ENCODE measurements at places on chromosomes 13 and 19. TPM values are rescaled to one million over a fixed set of nuclear protein-coding genes. Genes with fewer than 3 reads are reported as not detected.

DNA sequence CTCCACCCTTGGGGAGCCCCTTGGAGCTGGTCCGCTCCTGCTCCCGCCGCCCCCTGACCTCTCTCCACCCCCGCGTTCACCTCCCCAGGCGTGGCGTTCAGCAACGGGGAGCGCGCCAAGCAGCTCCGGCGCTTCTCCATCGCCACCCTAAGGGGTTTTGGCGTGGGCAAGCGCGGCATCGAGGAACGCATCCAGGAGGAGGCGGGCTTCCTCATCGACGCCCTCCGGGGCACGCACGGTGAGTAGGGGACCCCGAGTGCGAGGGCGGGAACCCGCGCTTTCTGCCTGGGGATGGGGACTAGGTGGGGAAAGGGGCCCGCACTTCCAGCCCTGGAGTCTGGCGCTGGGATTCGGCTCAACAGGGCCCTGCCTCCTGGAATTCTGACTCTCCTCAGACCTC is 1.7 kb downstream of the CYP2A13 start:
- no peak overlapping the region for H3K27ac ChIP-seq
- H3K4me3 ChIP-seq: no peak overlapping the region
- peaks cover 19% of the 10 kb centered on the region for H3K27me3 ChIP-seq
- H3K36me3 ChIP-seq: no peaks in the 10 kb centered on the region
- peaks cover 9% of the 10 kb centered on the region for H3K4me1 ChIP-seq

DNA sequence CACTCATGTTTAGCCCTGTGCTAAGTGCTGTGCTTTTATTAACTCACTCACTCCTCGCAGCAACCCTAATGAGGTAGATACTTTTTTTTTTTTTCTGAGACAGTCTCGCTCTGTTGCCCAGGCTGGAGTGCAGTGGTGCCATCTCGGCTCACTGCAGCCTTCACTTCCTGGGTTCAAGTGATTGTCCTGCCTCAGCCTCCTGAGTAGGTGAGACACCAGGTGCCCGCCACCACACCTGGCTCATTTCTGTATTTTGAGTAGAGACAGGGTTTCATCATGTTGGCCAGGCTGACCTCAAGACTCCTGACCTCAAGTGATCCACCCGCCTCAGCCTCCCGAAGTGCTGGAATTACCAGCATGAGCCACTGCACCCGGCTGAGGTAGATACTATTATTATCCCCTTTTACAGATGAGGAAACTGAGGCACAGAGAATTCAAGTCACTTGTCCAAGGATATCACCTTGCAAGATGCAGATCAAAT is 2.5 kb downstream of the ITPKC start:
- H3K36me3 ChIP-seq: peaks cover 20% of the 10 kb centered on the region
- no peak overlapping the region for H3K27ac ChIP-seq
- no peak overlapping the region for H3K4me3 ChIP-seq
- no peak for DNase-seq

DNA sequence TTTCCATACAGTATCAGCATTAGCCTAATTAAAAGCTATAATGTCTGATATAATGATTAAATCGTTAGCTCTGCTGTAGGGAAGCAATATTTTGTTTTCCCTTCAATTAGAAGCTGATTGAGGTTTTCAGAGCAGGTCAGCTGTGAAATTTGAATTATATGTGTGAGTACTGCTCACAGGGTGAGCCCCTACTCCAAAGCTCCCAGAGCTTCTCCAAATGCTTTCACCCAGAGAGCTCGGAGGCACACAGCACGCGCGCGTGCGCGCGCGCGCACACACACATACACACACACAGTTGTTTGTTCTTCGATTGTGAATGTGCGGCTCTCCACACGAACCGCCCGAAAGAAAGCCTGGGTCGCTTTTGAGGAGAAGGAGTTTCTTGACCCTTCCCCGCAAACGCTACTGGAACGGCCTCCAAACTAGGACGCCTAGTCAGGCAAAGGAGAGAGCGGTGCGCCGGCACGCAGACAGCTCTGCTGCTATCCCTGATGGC is 4.8 kb upstream of the SOX1 start:
- peaks cover 39% of the 10 kb centered on the region for H3K4me1 ChIP-seq
- H3K4me3 ChIP-seq: no peak overlapping the region
- DNase-seq: no peak
- H3K36me3 ChIP-seq: no peaks in the 10 kb centered on the region

DNA sequence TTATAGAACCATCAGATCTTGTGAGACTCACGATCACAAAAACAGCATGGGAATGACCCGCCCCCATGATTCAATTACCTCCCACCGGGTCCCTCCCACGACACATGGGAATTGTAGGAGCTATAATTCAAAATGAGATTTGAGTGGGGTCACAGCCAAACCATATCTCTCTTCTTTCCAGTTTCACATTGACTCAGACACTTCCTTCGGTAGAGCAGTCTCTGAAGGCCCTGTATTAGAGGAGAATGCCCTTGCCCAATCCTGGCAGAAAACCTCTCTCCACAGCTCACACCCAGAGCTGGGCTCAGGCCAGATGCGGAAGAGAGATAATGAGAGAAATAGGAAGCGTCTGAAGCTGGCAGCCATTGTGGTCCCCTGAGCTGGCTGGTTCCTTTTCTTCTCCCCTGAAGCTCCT is 72.4 kb upstream of the CLDN10 start:
- no peak overlapping the region for H3K4me3 ChIP-seq
- no peak overlapping the region for H3K27ac ChIP-seq
- no peaks in the 10 kb centered on the region for H3K36me3 ChIP-seq
- no peak for DNase-seq

- H3K27ac ChIP-seq: no peak overlapping the region
- H3K4me1 ChIP-seq: no peaks in the 10 kb centered on the region
- peaks cover 3% of the 10 kb centered on the region for H3K27me3 ChIP-seq
- no peaks in the 10 kb centered on the region for H3K36me3 ChIP-seq
- H3K4me3 ChIP-seq: no peak overlapping the region
Measured at GRCh38 chr19:18179957-18180356, 6.3 kb downstream of the IFI30 start.

GRCh38 chr13:43171489-43171888 is 148.1 kb downstream of the DNAJC15 start:
- no peak overlapping the region for H3K27ac ChIP-seq
- peaks cover 1% of the 10 kb centered on the region for H3K27me3 ChIP-seq
- no peak for DNase-seq
- H3K4me3 ChIP-seq: no peak overlapping the region

GRCh38 chr13:37598597-37598996 is at the start of gene POSTN:
POSTN (minus strand) TSS chr13:37598768; CDS start chr13:37598726, 42 bp downstream.
- no peak within 1 kb of the TSS for H3K4me3 ChIP-seq
- H3K27me3 ChIP-seq: no peaks in the 10 kb centered on the region
- no peaks in the 10 kb centered on the region for H3K36me3 ChIP-seq

GRCh38 chr13:96849091-96849490 is 145.2 kb downstream of the OXGR1 start:
- peaks cover 7% of the 10 kb centered on the region for H3K4me1 ChIP-seq
- no peak for DNase-seq

- no peak overlapping the region for H3K4me3 ChIP-seq
- peaks cover 12% of the 10 kb centered on the region for H3K27me3 ChIP-seq
- peaks cover 3% of the 10 kb centered on the region for H3K36me3 ChIP-seq
- DNase-seq: no peak
- no peaks in the 10 kb centered on the region for H3K4me1 ChIP-seq
- peak overlapping the region; percentile 77 for H3K27ac ChIP-seq
Measured at GRCh38 chr19:3319643-3320353, 46.6 kb upstream of the NFIC start.

DNA sequence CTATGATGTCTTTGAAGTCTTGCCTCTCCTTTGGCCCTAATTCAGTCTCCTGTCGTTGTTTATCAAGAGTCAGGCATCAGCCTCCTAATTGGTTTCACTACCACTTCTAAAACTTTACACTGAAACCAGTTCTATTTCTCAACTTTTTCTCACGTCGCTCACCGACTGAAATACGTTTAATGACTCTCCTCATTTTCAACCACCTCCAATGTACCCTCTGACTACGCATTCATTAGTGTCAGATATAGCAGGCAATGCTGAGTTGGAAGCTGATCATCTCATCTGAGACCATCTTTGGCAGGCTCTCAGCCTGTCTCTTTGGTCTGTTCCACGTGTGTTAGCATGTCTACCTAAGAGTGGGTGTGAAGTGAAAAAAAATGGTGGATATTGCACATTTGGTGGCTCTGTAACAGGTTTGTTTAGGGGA is 128.1 kb downstream of the KL start:
- peak overlapping the region; percentile 5 for H3K4me3 ChIP-seq
- DNase-seq: no peak
- no peak overlapping the region for H3K27ac ChIP-seq
- peaks cover 33% of the 10 kb centered on the region for H3K36me3 ChIP-seq
- H3K4me1 ChIP-seq: no peaks in the 10 kb centered on the region
- peaks cover 3% of the 10 kb centered on the region for H3K27me3 ChIP-seq

GRCh38 chr13:31798189-31798588 is 58.9 kb downstream of the RXFP2 start:
- peaks cover 21% of the 10 kb centered on the region for H3K4me1 ChIP-seq
- H3K27me3 ChIP-seq: peaks cover 5% of the 10 kb centered on the region
- no peaks in the 10 kb centered on the region for H3K36me3 ChIP-seq
- DNase-seq: no peak
- H3K4me3 ChIP-seq: no peak overlapping the region

GRCh38 chr19:23378948-23379347 is 16.3 kb downstream of the ZNF91 start:
- DNase-seq: no peak
- no peak overlapping the region for H3K4me3 ChIP-seq
- H3K27ac ChIP-seq: no peak overlapping the region
- peaks cover 44% of the 10 kb centered on the region for H3K36me3 ChIP-seq

- H3K4me3 ChIP-seq: no peak overlapping the region
- H3K4me1 ChIP-seq: no peaks in the 10 kb centered on the region
- no peaks in the 10 kb centered on the region for H3K36me3 ChIP-seq
- H3K27ac ChIP-seq: no peak overlapping the region
Measured at GRCh38 chr13:54841682-54842081, 1813.1 kb downstream of the OLFM4 start.

GRCh38 chr19:45336696-45337251 is 3.8 kb upstream of the KLC3 start:
- no peaks in the 10 kb centered on the region for H3K36me3 ChIP-seq
- DNase-seq: no peak
- H3K27ac ChIP-seq: no peak overlapping the region
- no peak overlapping the region for H3K4me3 ChIP-seq
- H3K4me1 ChIP-seq: peaks cover 4% of the 10 kb centered on the region

DNA sequence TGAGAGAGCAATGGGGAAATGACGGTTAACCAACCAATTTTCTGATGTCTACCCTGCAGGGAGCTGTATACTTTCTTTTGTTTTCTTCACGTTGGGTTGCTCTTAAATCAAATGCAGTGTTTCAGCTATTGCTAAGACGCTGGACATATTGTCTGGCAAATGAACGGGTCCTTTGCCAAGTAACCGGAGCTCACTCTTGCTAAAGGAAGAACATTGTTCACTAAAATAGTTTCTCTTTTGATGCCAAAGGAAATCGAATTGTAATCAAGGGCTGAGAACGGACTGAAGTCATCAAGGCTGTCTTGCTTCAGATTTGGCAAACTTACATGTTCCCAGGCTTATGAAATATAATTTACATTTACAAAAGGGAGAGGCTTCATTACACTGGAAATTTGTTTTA is 142.3 kb upstream of the ARGLU1 start:
- no peak for DNase-seq
- no peaks in the 10 kb centered on the region for H3K36me3 ChIP-seq
- H3K27ac ChIP-seq: no peak overlapping the region
- H3K27me3 ChIP-seq: no peaks in the 10 kb centered on the region
- no peak overlapping the region for H3K4me3 ChIP-seq

DNA sequence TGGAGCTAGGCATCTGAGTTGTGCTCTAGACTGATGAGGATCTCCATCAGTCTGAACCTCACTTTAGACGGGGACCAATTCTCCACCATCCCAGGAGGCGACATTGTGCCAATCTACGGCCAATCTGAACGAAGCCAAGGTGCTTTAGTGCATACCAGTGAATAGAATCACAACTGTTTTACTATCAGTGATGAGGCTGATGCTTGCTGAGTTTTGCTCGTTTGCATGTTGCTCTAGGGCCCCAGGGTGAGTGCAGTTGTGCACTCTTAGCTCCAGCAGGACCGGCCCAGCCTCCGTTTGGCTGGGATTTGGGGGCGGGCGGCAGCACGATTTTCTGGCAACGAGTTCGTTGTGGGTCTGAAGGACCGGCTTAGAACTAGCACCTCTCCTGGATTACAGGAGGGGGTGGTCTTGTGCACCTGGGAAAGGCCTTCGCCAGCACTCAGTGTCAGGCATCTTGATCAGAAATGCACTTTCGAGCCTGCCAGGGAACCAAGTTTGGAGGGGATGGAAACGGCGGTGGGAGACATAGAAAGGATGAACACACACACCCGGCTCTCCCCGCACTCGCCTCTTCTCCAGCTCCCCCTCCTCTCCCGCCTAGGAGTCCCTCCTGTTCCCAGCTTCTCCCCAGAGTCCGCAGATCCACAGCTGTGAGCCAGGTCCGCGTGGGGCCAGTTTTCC is 4.4 kb downstream of the GSX1 start:
- H3K4me3 ChIP-seq: no peak overlapping the region
- no peak overlapping the region for H3K27ac ChIP-seq
- no peak for DNase-seq
- H3K27me3 ChIP-seq: peaks cover 19% of the 10 kb centered on the region

GRCh38 chr13:45356966-45357672 is 16.1 kb upstream of the TPT1 start:
- no peak overlapping the region for H3K4me3 ChIP-seq
- DNase-seq: no peak

- no peaks in the 10 kb centered on the region for H3K36me3 ChIP-seq
- H3K27me3 ChIP-seq: no peaks in the 10 kb centered on the region
- H3K4me3 ChIP-seq: no peak overlapping the region
- H3K27ac ChIP-seq: peak overlapping the region; percentile 78
Measured at GRCh38 chr13:73952648-73953047, 181.6 kb downstream of the KLF12 start.

- DNase-seq: no peak
- no peak overlapping the region for H3K27ac ChIP-seq
- no peak overlapping the region for H3K4me3 ChIP-seq
- H3K36me3 ChIP-seq: no peaks in the 10 kb centered on the region
- no peaks in the 10 kb centered on the region for H3K27me3 ChIP-seq
Measured at GRCh38 chr13:113398963-113399754, 35.2 kb upstream of the GRTP1 start.

DNA sequence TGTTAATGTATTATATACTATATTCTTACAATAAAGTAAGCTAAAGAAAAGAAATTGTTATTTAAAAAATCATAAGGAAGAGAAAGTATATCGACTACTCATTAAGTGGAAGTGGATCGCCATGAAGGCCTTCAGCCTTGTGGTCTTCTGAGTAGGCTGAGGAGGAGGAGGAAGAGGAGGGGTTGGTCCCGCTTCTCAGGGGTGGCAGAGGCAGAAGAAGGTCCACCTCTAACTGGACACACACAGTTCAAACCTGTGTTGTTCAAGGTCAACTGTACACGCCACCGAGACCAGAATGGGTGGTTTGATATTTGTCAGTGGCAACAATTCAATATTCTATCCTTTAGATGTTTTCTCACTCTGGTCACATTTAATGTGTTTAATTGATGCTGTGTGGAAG is 67.2 kb downstream of the ALOX5AP start:
- H3K27me3 ChIP-seq: no peaks in the 10 kb centered on the region
- DNase-seq: no peak
- H3K4me3 ChIP-seq: no peak overlapping the region
- H3K36me3 ChIP-seq: no peaks in the 10 kb centered on the region

The LRP3 gene
- 5.4 TPM for total RNA-seq

The SPC24 gene
- 17.0 TPM for total RNA-seq

The PLIN5 gene
- total RNA-seq: 0.64 TPM

The SLC10A2 gene
- total RNA-seq: not detected

The SULT2A1 gene
- not detected for total RNA-seq

The IZUMO4 gene
- total RNA-seq: 8.9 TPM

The KLK1 gene
- total RNA-seq: 2.7 TPM
